T-helper 9 cell (primary cell): ENCODE measurements at places on chromosomes 6 and 20.

DNA sequence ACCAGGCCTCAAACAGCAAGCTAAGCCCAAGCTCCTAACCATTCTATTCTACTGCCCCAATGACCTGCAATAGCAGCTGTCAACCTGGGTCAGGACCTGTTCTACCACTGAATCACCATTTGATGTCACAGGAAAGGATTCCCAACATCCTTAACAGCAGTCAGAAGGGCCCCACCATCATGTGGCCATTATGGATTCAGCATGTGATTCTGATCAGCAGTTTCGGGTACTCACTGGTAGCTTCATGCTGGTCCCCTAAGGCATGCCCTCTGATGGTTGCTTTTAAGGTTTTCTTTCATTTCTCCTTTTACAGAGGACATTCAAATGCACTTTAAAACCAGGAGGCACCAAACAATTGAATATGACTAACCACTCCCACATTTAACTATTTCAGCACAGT lies 37.3 kb upstream of the MAP7 start:
- DNase-seq: no peak

DNA sequence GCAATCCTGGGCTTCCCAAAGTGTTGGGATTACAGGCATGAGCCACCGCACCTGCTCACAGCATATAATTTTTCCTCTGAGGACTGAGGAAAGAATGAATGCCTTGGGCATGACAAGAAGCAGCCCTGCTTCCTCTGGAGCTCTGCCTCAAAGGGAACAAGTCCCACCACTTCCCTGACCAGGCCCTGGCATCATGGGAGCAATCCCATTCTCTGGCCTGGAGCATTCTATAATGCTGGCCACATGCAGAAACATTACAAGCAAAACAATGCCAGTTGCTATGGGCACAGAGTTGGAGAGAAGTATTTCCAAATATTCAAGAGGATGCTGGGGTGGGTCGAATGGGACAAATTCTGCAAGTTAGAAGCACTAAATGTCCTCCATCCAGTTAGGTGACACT lies 41.5 kb upstream of the ARMH2 start:
- DNase-seq: no peak

DNA sequence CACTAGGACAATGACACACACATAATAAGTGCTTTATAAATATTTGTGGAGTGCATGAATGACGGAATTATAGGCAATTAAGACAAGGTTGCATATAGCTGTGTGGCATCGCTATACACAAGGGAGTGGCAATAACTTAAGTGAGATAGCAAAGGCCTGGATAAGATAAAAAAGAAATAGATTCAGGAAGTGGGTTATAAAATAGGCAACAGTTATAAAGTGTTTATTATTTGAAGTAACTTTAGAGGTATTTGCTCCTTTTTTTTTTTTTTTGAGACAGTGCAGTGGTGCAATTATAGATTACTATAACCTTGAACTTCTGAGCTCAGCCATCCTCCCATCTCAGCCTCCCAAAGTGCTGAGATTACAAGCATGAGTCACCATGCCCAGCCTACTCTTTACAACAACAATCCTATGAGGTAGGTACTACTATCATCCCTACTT lies 75.9 kb upstream of the LOC128125822 start:
- DNase-seq: no peak

DNA sequence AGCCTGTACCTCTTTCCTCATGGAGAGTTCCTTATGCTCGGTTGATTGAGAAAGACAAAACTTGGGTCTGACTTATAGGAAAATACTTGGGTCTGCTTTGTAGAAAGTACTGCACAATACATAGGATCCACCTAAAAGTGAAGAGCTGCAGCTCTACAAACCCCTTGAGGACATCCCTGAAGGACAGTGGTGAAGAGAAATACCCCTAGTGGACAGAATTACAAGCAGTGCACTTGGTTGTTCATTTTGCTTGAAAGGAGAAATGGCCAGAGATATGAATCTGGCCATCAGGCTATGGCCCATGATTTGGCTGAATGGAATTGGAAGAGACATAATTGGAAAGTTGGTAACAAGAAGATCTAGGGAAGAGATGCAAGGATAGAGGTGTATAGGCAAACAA lies 8.3 kb downstream of the CD24 start:
- DNase-seq: no peak

DNA sequence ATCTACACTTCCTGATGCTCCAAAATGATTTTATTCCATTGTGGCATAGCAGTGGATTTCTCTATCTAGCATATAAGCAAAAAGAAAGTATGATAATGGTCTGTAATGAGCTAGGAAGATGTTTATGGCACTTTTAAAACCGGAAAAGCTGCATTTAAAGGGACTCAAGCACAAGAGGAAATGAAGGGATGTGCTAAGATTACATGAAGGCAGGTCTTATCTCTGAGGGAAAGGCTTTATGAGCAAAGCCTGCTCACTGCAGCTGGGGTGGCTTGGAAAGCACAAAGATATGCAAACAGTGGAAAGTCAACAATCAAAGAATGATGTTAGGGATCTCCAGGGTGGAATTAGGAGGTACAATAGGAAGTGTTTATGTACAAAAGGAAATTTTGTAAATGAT lies 138.2 kb downstream of the TENT5A start:
- DNase-seq: no peak

GRCh38 chr6:128149796-128150195 lies 248.9 kb upstream of the THEMIS start:
- DNase-seq: no peak

DNA sequence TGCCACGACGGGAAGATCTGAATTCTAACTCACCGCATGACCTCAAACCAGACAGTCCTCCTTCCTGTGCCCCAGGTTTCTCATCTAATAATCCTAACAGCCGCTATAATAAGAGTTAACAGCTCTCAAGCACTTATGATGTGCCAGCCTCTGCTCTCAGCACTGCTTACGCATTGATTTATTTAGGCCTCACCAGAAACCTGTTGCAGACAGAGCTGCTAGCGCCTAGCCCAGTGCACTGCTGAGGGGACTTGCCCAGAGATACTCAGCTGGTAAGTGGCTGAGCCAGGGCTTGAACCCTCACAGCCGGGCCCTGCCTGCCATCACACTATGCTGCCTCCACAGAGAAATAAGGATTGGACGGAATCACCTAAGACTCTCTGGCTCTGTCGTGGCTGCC lies 37.7 kb downstream of the GRM4 start:
- DNase-seq: no peak

DNA sequence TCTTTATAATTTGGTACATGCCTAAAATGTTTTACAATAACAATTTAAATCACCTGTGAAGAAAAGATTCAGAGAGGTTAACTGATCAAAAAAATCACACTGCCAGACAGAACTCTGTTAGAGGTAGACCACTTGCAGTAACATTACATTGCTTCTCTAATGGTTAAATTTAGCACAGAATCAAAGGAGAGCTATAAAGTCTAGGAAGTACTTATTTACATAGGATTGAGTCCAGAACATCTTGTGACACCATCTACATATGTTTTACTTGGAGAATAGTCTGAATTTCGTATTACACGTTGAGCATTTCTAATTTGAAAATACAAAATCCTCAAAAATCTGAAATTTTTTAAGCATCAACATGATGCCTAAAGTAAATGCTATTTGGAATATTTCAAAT lies 17.2 kb upstream of the TBC1D20 start:
- no peak for DNase-seq

GRCh38 chr6:88171312-88171711 lies 5.2 kb upstream of the CNR1 start:
- DNase-seq: no peak

- no peak for DNase-seq
Observed at GRCh38 chr6:72975352-72975752, 249.9 kb downstream of the KHDC1L start.

GRCh38 chr6:10307476-10307875 lies 107.4 kb downstream of the TFAP2A start:
- DNase-seq: no peak

DNA sequence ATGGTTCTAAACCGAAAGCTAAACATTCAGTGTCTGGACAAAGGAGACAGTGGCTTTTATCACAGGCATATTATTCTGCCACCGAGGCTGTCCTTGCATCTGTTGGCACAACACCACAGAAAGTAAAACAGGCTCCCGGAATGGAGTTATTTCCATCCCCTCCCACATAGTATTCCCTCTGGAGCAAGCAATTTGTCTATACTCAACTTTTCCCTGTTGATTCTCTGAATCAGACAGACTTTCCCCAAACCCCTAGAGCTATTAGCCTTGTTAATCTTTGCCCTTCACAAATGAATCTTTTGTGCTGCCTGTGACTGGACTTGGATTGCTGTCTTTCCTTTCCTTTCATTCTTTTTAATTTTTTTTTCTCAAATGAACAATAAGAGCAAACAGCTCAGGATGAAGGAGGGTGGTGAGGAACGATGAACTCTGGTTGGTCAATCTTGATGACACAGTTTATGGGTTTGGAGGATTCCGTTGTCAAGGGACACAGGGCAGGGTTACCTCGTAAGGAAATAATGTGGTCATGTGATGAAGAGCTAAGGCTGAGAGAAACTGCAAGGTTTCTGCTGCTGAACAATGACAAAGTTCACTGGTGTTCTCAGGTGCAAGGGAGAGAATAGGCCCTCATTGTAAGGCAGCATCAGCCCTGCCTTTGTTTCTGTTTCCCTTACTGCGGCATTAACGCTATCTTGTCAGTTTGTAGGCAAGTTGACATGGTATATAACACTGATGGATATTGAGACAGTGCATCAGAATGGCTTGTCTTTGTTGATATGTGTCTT lies 275.0 kb upstream of the BMP2 start:
- no peak for DNase-seq

DNA sequence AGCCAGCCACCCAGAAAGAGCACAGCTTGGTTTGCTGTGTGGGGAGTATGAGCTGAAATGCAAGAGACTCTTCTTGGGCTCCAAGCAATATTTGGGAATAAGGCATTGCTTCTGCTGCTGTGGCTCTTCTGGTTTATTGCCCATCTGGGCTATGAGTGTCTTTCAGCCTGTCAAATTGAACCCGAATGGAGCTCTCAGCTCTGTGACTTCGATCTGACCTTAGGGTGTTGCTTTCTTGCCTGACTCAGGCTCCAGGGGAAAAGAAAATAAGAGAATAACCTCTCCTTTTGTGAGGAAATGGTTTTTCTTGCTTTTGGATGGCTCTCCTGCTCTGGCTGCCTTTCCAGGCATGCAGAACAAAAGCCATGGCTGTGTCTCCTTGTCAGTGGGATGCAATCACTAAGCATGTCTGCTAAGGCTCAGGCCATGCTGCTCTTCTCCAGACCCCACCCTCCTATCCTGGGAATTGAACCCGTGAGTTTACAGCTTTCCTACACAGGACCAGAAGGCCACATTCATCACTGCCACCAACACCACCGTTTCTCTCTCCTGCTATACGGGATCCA lies 169.4 kb upstream of the JAG1 start:
- no peak for DNase-seq

DNA sequence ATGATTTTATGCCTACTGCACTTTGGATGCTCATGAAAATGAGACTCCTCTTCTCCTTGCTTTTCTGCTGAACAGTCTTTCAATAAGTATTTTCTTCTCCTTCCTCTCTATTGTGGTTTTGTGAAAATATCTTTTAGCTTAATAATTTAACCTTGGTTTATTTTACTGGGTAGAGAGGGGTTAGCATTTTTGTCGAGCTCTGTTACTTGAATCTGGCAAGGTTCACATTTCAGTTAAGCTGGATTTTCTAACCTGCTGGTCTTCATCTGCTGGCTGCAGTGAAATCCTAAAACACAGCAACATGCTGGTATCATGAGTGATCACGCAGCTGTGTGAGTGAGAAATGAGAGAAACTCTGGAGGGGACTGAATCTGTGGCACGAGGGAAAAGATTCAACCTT lies 222.7 kb upstream of the NOX3 start:
- no peak for DNase-seq

GRCh38 chr20:56383334-56383733 lies 8.7 kb downstream of the AURKA start:
- no peak for DNase-seq

GRCh38 chr6:63558278-63558677 lies 14.0 kb upstream of the LOC128125822 start:
- DNase-seq: no peak
